ENCODE measurements at places on chromosomes 5 and 9. TPM values are rescaled to one million over a fixed set of nuclear protein-coding genes. Genes with fewer than 3 reads are reported as not detected.
A peak's percentile ranks its signal among the peaks of the same experiment; 100 is the strongest.

DNA sequence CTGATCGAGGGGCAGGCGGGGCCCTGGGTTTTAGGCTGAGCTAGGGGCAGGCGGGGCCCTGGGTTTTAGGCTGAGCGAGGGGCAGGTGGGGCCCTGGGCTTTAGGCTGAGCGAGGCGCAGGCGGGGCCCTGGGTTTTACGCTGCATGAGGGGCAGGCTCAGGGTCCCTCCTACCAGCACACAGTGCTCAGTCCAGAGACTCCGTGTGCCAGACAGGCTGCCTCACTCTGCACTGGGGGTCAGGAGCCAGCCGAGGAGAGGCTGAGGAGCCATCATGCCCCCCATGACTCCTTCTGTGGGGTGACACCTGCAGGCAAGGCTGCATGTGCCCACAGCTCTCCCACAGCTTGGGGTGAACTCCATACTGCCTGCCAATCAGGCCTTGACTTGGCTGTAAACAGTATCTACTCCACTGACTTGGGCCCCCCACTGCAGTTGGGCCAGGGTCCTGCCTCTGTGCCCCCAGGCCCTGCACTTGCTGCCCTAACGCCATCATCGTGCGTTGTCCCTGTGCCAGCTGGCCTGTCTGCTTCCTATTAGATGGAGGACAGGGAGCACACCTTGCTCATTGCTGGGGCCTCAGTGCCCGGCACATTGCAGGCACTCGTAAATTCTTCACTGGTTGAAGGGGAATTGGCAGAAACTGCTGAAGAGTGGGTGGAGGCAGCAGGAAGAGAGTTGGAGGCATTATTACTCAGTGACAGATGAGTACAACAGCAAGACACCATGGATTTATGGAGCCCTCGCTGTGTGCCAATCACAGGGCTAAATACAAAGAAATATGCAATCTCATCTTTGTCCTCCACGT, 78.6 kb downstream of the AMBP start:
- DNase-seq: no peak

Gene CDX1
- 0.23 TPM for total RNA-seq

DNA sequence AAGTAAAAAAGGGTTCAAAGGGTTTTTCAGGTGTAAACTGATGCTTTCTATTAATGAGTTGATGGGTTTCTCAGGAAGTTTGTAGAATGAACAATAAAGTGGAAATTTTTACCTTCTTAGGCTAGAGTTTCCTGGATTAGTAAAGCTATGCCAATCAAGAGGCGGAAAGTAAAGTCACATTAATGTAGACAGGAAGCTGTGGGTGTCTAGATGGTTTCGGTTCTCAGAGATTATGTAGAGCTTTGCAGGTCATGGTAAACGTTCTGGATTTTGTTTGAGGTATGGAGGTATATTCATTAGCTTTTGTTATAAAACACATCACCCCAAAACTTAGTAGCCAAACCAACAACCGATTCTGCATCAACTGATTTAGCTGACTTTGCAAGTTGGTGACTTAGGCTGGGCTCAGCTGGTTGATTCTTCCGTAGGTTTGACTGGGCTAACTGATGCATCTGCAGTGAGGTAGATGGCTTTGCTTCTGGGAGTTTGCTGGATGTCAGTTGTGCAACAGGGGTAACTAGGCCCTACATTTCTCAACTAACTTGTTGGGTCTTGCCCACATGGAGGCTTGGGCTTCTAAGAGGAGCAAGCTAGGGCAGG, 273.8 kb downstream of the MSX2 start:
- no peak for DNase-seq

DNA sequence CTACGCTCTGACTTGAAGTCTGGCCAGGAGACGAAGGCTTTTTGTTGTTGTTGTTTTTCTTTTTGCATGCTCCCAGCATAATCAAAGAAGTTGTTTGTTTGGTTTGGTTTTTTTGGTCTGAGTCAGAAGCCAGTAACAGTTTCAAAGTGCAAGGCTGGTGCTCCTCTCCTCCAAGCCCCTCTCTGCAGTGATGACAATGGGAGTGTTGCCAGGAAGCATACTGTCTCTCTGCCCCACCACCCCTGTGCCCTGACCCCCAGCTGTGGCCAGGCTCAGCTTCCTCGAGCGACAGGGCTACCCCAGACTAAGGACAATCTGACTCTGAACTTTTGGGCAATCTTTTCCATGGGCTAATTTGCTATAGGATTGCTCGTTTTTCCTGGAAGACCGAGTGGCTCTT, 173.8 kb upstream of the PITX1 start:
- DNase-seq: no peak

DNA sequence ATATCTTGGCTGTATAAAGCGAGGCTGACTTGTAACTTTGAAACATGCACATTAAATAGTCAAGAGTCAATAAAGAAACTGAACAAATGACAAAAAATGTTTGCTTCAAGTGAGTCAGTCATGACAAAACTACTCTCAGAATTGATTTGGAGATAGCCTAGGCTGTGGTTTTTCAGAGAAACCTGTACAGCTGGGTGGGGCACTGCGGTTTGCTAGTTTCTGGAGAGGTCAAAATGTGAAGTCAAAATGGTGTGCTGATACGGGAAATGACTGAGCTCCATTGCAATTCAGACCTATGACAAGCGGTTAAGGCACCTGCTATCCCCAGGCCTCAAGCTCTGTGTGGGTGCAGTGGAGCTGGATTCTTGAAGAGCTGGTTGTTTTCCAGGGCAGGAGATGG, 10.3 kb upstream of the CD180 start:
- DNase-seq: no peak

GRCh38 chr9:38335686-38336085, 56.8 kb upstream of the ALDH1B1 start:
- no peak for DNase-seq

DNA sequence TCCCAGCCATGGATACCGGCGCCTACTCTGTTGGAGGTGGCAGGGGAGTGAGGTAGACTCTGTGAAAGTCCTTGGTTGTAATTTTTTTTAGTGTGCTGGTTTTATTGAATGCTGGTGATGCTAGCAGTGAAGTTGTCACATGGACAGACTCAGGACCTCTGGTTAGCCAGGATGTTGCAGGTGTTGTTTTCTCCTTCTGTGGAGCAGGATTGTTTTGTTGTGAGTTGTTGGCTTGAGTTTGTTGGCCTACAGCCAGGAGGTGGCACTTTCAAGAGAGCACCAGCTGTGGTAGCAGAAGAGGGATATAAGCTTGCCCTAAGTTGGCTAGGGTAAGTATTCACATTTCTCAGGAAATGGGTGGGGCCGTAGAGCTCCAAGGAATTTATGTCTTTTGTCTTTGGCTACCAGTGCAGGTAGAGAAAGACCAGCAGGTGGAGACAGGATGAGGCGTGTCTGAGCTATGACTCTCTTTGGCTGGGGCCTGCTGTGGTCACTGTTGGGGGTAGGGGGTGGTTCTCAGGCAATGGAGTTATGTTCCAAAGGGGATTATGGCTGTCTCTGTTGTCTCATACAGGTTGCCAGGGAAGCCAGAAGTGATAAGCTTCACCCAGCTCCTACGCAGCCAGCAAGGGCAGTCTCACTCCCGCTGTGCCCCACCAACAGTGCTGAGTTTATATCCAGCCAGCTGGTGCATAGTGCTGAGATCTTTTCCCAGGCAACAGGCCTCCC, 248.7 kb downstream of the TAF11L14 start:
- no peak for DNase-seq

- no peak for DNase-seq
These were observed 1194.4 kb downstream of the DTWD2 start for GRCh38 chr5:117793963-117794362.

- no peak for DNase-seq
These were observed 70.3 kb downstream of the COL27A1 start for GRCh38 chr9:114225561-114226212.

Gene MEGF10
- 2.7 TPM for total RNA-seq

GRCh38 chr9:121322037-121322736, 47.9 kb downstream of the STOM start:
- DNase-seq: no peak

DNA sequence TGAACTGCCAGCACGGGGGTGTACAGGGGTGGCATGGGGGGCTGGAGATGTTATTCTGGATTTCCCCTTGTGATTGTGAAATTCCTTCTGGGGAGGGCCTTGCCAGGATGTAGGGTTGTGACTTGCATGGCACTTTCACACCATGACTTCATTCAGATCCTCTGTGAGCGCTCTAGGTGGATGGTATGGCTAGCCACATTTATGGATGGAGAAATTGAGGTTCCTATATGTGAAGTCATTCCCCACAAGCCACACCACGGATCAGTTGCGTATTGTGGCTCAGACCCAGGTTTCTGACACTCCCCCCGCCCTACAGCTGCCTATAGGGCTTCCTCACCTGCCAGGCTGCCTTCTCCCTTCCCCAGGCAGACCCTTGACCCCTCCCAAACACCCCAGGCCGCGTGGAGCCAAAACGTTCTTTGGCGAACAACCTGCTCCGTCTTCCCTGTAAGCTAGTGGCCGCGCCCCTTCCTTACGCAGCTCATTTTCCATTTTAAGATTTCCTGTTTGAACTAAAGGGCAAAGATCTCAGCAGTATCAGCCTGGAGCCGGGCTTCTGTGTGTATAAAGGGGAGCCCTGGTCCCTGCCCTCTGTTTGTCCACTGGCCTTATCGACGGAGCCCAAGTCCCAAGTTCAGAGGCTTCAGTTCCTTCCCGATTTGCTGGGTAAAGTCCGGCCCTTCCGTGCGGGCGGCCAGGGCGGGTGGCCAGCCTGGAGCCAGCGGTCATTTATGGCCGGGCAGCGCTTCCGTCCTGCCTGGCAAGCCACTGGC, 97.8 kb upstream of the KLF4 start:
- DNase-seq: peak; percentile 87

DNA sequence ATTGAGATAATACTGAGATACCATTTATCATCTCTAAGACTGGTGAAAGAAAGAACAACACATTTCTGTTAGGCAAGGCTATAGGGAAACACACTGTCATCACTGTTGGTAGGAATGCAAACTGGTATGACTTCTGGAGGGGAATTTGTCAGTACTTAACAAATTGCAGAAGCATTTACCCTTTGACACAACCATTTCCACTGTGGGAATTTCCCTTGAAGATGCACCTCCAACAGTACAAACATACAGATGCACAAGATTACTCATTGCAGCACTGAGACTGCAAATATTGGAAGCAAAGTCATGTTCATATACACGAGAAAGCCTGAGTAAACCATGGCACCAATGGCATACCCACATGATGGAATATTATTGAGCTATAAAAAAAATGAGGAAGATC, 17.6 kb downstream of the GM2A start:
- DNase-seq: no peak

Data from right cardiac atrium (tissue), 5 donors.